Stimulated activated CD4-positive, alpha-beta T cell treated with anti-CD3 and anti-CD28 coated beads, Interleukin-1b, Interleukin-23, amount 100 ng/mL, for 1 hour (primary cell): ENCODE measurements at places on chromosomes 11 and 22.

DNA sequence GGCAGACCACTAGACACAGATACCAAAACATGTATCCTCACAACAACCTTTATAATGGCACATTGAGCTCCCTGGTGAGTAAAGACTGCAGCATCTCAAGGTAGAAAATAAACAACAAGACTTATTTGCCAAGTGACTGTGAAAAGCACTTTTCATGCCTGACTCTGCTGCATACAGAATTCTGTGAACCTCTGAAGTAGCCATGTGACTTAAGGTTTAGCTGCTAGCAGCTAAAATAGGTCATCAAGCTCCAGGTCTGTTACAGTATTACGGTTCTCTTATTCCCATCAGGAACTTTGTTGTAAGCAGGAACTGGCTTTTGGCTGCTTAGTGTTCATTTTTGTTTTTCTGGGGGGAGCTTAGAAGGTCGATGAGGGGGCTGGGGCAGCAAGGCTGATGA is 139.4 kb downstream of the PAX6 start:
- no peak for DNase-seq

GRCh38 chr11:95991545-95991944 is 67.6 kb upstream of the MTMR2 start:
- DNase-seq = no peak

DNA sequence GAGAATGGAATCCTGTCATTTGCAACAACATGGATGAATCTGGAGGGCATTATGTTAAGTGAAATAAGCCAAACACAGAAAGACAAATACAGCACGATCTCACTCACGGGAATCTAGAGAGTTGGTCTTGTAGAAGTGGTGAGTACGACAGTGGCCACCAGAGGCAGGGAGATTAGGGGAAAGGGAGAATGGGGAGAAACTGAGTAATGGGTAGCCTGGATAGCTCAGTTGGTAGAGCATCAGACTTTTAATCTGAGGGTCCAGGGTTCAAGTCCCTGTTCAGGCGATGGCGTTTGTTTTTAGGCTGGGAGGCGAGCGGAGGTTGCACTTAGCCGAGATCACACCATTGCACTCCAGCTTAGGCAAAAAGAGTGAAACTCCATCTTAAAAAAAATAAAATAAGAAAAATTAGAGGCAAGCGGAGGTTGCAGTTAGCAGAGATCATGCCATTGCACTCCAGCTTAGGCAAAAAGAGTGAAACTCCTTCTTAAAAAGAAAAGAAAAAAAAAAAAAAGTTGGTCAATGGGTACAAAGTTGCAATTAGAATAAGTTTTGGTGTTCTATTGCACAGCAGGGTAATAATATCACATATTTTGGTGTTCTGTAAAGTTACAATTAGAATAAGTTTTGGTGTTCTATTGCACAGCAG is 95.7 kb upstream of the UBASH3B start:
- no peak for DNase-seq

DNA sequence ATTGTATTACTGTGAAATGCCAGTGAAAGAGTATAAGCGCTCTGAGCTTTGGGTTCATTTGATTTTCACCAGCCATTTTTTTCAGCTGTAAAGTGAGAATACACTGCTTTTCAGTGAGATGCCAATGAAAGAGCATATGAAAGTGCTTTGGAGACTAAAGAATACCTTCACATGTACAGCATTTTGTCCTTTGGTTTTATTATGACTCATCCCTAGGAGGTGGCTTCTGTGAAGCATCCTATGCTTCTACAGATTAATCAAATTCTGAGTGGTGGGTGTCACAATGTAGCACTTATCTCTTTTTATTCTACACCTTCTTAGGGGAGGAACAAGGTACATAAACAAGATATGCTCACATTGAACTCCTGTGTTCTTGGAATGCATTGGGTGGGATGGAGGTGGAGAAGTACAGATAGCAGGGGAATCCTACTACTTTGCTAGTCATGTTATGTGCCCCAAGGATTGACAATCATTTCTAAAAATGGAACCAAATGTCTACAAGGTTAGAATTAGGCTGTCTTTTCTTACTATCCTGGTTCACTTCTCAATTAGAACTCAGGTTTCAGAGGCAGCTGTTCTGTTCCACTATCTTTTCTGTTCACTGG is 18.7 kb downstream of the TRIM44 start:
- no peak for DNase-seq

GRCh38 chr22:23750367-23750713 is 572 bp downstream of the ZNF70 start:
- DNase-seq = no peak

- DNase-seq = no peak
Measured at GRCh38 chr11:126072141-126072741, 9.6 kb upstream of the CDON start.

DNA sequence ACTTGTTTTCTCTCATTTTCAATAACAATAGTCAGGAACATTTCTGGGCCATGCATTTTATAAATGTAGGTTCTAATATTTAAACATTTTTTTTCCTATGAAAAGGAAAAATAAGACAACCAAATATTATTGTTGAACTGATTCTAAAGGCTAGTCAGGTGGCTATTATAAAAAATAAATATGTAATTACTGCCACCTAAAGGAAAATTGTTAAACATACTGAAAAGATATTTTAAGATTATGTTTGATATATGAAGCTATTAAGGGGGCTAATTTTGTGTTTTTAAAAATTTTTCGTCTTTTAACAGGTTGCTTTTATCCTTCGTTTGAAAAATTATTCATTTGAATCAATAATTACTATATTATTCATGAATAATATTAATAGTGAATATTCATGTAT is 62.2 kb upstream of the FDX1 start:
- DNase-seq = no peak

- no peak for DNase-seq
Measured at GRCh38 chr22:30235687-30236170, 10.8 kb downstream of the LIF start.

GRCh38 chr11:32821517-32821916 is 8.2 kb upstream of the PRRG4 start:
- no peak for DNase-seq

DNA sequence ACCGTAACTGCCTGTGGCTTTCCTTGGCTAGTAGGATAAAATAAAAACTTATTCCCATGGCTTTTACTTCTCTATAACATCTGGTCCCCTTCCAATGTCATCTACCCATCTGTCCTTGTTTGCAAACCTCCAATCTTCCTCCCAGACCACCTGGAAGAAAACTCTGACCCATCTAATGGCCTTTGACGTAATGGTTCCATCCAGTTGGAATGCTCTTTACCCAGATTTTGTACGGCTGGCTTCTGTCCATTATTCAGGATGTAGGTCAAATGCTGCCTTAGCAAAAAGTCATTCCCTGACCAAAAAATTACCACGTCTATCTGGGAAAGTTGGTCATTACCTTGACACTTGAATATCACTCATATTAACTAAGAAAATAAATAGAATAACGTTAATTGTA is 577.9 kb upstream of the ANO5 start:
- no peak for DNase-seq

- no peak for DNase-seq
Measured at GRCh38 chr11:130522284-130522961, 74.0 kb downstream of the ADAMTS15 start.
